ENCODE measurements at places on chromosomes 1 and 21.

DNA sequence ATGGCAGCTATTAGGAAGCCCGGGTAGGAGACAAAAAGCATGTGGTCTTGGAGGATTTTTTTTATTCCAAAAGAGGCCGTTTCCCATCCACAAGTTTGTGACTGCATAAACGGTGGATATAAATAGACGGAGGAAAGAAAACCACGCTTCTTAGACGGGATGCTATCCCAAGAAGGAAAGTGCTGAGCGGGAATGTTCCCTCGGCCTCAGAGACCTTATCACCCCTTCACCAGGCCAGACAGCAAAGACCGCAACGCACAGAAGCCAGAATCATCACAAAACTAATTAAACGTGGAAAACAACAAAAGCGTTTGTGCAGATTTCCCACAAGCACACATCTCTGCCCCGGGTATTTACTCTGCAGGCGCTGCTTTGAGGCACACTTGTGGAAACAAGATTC is 43.2 kb downstream of the HLCS start:
- no peak for DNase-seq

DNA sequence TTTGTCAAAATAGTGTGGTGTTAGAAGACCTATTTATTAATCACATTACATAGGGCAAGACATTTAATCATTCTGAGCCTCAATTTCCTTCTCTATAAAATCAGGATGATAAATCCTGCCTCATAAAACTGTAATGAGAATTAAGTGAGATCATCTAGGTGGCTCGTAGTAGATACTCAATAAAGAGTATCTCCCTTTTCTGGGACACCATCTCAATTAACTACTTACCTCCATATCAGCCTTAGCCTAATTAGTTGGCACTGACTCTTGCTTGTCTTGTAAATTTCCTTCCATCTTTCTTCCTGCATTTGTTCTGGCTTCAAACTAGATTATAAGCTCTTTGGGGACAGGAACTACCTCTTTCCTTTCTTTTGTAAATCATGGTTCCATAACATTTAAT is 102.6 kb upstream of the TNR start:
- DNase-seq: no peak

DNA sequence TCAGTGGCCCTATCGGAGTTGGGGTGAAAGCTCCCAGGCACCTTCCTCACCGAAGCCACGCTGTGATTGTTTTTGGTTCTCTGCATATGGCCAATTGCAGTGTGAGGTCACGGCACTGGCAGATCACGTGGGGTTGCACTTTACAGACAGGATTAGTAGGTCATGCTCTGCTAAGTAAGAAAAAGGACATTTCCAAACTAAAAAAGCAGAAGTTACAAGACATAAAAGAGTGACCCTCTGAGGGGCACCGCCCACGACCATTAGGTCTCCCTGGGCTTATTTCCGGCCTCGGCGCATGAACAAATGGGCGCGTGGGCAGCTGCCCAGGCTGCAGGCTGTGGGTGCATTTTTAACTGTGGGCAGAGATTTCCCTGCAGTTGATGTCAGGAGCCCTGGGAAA is 2.0 kb downstream of the CAPN9 start:
- DNase-seq: no peak

- DNase-seq: no peak
Observed at GRCh38 chr1:87644579-87645190, 316.0 kb downstream of the LMO4 start.

DNA sequence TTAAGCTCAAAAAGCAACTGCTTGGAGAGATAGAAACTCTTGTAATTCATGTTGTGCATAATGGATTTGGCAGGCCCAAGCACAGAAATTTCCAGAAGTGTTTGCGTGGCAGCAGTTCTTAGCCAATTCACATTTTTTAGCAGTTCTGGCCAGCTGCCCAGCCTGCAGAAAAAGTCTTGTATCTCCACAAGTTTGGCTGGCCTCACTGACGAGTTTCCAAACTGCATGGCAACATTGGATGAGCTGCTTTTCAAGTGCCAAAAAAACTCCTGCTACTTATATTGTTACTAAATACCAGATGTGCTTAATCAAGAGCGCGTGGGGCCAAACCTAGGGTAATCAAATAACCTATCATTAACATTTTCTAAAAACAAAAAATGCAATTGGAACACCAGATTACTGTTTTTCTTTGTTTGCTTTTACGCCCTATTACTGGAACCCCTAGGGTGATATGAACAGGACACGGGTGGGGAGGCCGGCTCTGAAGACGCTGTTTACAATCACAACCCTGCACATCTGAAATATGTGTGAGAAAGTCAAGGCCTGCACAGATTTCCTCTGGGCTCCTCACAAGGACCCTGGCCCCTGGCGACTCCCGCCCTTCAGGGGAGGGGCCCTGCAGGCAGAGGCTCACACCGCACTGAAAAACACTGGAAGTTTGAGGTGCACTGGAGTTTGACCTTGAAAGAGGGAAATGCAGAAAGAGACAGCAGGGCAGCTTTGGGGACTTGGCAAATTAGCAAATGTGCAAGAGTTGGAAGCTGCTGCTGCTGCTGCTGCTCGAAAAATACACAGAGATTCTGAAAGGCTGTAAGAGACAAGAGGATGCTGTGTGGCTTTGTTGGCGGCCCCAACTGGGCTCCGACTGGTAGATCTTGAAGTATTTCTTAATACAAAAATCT is 55.2 kb upstream of the TARBP1 start:
- no peak for DNase-seq

- DNase-seq: no peak
Observed at GRCh38 chr1:71312545-71312944, 231.7 kb upstream of the ZRANB2 start.

GRCh38 chr1:13605159-13605558 is 21.5 kb downstream of the PDPN start:
- DNase-seq: no peak

DNA sequence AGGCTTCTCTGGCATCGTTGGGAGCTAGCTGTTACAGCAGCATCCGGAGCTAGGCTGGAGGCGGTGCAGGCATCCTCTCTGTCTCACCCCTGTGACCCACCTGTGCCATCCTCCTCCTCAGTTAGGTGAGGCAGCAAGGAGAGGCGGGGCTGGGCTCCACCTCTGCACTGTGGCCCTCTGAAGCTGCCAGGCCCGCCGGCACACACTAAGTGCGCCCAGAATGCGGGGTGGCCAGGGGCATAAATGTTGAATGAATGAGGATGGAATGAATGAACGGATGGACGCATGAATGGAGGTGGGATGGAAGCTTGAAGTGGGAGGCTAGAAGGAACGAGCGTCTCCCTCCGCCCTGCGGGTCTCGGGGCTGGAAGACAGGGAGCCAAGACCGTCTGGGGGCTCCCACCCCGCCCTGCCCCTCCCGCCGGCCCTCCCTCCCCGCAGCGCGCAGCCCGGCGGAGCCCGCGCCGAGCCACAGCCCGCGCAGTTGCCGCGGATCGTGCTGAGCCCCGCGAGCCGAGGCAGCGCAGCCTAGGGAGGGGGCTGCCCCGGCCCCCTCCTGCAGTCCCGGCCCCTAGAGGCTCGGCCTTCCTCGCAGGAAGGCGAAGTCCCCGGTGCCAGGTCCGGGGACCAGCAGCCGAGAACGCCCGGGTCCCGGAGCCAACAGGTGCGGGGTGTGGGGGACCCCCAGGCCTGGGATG is at the start of gene HCRTR1:
TSS of gene HCRTR1 (plus strand) at position 472 of the 698 bp plus-strand sequence. CDS start 1,504 bp downstream, outside the sequence.
- no peak for DNase-seq

DNA sequence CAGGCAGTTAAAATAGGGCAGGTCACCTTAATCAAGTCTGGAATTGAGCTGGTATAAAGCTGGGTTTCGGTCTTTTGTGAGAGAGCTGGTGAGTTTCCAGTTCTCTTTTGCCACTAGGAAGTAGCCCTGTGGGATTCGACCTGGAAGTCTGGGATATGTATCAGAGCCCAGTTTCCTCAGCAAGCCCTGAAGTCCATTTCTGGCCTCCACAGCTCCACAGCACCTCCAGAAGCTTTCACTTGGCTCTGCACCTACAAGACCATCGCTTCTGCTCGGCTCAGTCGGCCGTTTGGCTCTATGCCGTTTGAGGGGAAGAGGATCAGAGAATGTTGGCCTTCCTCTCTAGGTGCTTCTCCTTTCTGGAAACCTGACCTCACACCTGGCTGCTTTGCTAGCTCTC is 148.0 kb downstream of the GALNT2 start:
- DNase-seq: no peak

DNA sequence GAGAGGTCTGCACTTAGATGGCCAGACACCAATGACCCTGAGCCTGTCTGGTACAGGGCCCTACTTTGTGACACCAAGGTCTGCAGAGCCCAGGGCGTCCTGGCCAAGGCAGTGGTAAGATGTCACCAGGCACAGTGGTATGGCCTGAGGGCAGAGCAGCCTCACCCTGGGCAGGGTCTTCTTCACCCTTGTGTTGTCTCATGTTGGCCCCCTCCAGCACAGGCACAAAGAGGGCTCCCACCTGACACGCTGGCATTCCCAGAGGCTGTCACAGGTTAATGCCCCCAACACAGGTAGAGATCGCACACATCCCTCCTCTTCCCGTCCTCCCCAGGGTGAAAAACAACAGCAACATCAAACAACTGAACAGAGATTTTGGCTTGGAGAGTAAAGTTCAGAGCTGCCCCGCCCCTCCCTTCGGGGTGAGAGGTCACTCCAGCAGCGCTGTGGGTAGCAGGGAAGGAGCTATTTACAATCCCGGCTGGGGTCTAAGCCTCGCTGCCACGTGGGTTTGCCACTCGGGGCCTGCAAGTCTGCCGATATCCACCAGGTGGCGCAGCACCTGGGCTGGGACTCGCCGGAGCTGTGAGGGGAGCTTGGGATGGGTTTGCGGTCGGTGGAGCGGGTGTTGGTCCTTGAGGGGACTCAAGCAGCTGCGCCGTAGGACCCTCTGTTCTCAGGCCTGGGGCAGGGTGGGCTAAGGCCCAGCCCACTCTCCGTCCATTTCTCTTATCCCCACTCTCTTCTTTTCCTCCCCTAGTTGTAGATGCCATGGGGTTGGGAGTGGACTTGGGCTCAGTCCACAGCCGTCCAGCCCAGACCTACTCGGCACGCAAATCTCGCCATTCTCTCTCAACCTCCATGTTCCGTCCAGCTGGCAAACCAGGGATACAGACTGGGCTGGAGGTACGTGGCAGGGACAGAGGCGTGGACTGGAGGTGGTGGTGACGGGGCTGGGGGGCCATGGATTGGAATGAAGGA is 12.7 kb downstream of the EFNA3 start:
- DNase-seq: peak; percentile 30

- no peak for DNase-seq
Observed at GRCh38 chr1:39453603-39454002, 37.8 kb upstream of the BMP8A start.

GRCh38 chr1:5576011-5576672 is 416.1 kb downstream of the NPHP4 start:
- no peak for DNase-seq

GRCh38 chr1:14602136-14602535 is 3.7 kb downstream of the KAZN start:
- no peak for DNase-seq

- DNase-seq: peak; percentile 54
Observed at GRCh38 chr1:78005755-78006154, 1.0 kb downstream of the DNAJB4 start.

- no peak for DNase-seq
Observed at GRCh38 chr1:92136341-92136740, 56.2 kb downstream of the BTBD8 start.

GRCh38 chr1:100322436-100323211 is 29.7 kb upstream of the CDC14A start:
- DNase-seq: no peak

DNA sequence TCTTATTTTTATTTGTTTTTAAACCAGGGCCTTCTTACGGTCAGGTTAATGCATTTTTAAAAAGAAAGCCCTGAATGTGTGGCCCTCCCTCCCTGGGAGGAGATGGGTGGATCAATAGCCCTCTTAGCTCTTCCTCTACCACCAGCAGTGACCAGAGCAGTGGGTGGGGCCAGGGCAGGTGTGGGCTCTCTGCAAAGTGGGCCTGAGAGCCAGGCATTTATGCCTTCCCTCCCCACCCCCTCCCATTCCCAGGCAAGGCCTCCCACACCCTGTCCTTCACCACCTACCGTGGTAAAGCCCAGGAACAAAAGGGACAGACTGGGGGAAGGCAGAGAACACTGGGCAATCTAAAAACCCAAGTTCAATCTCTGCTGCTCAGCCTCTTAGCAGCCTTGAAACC is 63.9 kb downstream of the SSBP3 start:
- DNase-seq: no peak

GRCh38 chr1:906600-907420 is 16.9 kb upstream of the SAMD11 start:
- no peak for DNase-seq

- DNase-seq: peak; percentile 36
Observed at GRCh38 chr1:66725885-66726665, 26.2 kb upstream of the DYNLT5 start.

DNA sequence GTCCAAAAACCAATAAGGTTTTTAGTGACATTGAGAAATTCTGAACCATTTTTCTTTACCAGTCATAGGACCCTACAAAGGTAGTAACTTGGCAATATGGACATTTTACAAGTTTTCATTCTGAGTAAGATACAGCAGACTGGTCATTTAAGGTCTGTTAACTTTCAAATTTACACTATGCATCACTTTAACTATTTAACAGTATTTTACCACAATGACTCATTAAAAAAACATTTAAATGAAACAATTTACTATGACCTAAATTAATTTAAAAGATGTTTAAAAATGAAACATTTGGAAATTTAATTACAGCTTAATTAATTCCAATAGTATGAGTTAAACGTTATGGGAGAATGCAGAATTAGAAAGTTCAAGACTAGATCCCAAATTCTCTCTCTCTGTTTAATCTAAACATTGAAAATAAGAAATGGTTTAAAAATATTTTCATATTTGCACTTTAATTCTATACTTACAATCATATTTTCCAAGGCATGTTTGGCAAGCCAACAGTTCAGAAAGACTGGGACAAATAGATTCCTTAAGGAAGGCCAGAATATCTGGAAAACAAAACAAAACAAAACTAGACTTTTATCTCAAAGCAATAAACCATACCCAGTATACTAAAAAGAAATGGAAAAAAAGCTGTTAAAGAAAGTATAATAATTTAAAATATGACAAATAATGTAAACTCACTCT is 140.9 kb downstream of the KCNT2 start:
- DNase-seq: no peak

DNA sequence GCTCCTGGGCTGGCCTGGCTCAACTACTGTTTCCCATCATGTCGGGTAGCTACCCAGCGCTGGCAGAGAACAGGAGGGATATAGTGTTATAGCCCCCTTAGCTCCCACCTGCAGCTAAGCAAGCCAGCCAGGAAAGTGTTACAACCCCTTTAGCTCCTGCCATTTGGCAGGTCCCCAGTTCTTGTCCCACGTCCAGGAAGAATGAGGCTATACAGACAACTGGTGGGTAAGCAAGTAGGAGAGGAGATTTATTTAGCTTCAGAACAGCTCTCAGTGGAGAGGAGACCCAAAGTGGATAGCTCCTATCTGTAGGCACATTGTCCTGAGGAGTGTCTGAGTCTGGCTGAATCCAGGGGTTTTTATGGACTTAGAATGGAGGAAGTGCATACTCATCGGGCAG is 741.1 kb upstream of the B3GALT2 start:
- DNase-seq: no peak

GRCh38 chr1:75980972-75981897 is 49.0 kb upstream of the ASB17 start:
- no peak for DNase-seq
